T-cell (primary cell): ENCODE measurements at places on chromosomes 12 and 14.

DNA sequence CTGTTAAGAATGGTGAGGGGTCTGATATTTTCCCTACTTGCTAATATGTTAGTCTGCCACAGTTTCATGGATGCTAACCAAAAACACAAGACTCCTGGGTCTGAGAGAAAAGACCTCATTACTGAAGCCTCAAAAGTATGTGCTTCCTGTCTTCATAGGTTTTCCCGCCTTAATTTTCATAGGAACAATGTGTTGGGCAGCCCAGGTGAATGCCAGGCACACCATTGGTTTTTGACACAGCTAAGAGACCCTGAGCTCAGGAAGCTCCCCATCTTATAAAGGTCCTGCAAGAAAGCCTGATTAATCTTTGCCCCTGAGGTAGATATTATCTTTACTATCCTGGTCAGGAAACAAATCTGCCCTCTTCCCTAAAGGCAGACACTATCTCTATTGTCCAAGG, 464.1 kb downstream of the MDGA2 start:
- no peak for DNase-seq

GRCh38 chr12:124406043-124406442, 111.2 kb downstream of the RFLNA start:
- no peak for DNase-seq

DNA sequence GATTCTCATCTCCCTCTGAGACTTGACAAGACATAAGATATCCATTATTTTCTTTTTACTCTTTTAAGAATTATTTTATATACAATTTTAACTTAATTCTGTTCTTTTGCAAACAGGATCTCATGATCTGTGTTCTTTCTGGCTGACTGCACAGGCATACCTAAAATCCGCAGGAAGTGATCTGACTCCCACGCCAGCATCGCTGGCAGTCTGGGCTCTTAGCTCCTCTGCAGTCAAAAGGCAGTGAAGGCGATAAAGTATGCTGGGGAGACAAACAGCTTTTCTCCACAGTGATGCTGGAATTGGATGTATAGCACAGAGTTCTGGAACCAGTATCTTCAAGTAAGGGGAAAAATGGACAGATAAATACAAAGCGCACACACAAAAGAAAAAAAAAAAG, 52.4 kb downstream of the DICER1 start:
- no peak for DNase-seq

DNA sequence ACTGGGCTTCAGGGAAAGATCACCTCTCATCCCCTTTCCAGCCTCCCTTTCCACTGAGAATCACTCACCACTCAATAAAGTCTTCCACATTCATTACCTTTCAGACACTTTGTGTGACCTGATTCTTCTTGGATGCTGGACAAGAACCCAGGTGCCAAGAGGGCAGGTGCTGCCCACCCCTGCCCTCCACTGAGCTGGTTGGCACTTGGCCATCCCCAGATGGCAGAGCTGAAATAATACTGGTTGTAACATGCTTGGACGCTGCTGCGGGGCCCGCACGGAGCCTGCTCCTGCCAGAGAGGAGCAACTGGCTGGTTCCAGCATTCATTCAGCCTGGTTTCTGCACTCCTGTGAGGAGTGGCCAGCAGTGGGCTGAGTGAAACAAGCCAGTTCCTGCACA, 386.7 kb upstream of the CCDC196 start:
- DNase-seq = no peak

GRCh38 chr12:117564881-117565280, 203.5 kb upstream of the NOS1 start:
- DNase-seq = no peak

- no peak for DNase-seq
These were observed 1.0 kb downstream of the BDKRB1 start for GRCh38 chr14:96257056-96257455.

DNA sequence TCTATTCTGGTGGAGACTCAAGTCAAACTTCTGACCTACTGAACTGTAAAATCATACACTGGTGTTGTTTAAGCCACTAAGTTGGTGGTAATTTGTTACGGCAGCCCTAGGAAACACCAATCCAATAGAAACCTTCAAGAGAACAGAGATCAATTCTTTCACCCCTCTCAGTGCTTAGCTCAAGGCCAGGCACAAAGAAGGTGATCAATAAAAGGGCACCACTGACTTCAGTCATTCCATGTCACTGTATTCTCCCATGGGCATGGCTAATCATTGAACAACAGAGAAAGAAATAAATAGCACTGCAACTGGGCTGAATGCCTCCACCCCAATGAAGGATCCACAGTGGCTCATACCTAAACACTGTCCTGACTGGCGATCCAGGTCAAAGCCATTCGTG, 7.3 kb downstream of the FBLN5 start:
- no peak for DNase-seq

GRCh38 chr12:23049180-23049579, 424.2 kb downstream of the ETNK1 start:
- no peak for DNase-seq

GRCh38 chr14:79831195-79831892, 380.0 kb downstream of the DIO2 start:
- no peak for DNase-seq

DNA sequence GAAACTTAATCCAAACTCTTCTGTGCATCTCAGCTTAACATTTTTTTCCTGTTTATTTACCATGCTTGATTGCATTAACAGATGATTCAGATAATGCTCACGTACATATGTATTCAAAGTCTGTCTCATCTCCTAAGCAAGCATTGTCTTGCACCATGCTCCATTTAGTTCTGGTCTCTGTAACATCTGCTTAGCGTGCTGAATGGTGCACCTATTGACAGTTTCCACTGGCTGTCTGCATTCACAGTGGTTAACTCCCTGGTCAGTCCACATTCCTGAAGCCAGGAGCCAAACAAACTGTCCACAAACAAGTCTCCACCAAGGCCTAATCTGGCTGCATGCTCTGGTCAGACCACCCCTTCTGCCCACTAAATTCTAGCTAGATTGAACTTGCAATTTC, 83.9 kb downstream of the KNTC1 start:
- DNase-seq = no peak

DNA sequence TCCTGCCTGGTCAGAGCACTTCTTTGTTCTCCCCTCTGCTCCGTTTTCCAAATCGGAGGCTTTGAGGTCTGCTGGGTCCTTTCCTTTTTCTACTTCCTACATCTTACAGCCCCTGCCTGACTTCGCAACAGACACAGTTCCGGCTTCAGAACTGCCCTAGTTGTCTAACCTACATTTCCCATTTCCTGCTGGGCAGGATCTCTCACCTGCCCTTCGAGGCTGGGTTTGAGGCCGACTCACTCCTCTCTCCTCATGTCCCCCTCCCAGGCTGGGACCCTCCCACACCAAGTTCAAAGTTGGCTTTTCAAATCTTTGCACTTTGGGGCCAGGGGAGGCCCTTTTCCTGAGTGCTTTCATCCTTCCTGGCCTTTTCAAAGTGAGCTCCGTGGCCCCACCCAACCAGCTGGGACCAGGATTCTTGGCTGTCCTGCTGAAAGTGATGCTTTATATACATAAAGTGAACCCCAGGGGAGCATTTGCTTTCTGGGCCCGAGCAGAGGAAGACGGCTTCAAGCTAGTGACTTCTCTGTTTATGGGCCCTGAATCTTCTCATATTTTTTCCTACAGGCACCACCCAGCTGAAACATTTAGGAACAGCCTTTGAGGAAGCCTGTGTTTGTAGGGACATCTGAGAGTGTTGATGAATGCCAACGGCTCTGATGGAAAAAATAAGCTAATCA, 281.0 kb upstream of the CRY1 start:
- peak; percentile 11 for DNase-seq

GRCh38 chr12:2504577-2504976, 290.2 kb upstream of the FKBP4 start:
- DNase-seq = no peak

DNA sequence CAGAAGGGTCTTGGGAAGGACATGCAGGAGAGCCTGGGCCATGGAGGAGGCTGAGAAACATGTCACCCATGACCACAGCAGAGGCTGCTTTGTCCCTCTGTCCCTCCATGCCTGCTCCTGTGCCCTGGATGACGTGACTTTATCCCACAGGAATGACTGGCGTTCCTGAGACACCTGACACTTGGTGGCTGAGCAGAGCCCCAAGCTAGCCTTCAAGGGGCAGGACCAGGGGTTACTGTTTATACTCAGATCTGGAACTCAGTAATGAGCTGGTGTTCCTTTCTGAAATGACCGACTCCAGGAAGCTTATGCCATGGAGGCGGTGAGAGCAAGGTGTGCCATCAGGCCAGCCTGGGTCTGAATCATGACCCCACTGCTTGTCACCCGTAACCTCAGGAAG, 44.2 kb downstream of the ZFP36L1 start:
- DNase-seq = no peak

GRCh38 chr12:113131556-113131955, 4.0 kb downstream of the RASAL1 start:
- no peak for DNase-seq

DNA sequence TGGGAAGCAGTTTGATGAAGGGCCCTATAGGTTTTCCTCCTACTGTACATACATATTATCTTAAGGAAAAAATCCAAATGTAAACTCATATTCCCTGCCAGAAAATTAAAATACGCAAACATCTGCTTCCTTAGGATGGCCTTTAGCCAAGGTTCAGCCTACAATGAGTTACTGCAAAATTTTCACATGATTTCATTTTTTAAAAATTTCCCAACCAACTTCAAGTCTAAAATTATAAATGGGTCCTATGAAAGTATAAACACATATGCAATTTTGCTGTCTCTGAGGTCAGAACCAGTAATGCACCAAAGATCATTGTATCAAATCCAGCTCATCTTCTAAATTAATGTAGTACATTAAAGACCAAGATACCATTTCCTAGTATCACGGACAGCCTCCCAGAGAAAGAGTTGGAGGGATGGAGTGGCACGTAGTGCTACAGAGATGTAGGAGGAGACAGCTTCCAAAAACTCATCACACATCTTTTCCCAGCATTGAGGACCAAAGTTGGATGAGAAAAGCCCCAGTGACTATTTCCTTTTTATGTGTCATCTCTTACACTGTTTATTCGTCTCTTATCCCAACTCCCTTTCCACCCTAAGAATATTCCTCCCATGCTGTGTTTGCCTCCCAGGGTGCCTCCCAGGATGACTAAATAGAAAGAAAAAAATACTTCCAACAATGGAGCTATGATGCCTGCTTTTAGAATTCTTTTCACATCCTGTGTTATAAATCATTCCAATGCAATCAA, 92.3 kb upstream of the SLCO1C1 start:
- no peak for DNase-seq

DNA sequence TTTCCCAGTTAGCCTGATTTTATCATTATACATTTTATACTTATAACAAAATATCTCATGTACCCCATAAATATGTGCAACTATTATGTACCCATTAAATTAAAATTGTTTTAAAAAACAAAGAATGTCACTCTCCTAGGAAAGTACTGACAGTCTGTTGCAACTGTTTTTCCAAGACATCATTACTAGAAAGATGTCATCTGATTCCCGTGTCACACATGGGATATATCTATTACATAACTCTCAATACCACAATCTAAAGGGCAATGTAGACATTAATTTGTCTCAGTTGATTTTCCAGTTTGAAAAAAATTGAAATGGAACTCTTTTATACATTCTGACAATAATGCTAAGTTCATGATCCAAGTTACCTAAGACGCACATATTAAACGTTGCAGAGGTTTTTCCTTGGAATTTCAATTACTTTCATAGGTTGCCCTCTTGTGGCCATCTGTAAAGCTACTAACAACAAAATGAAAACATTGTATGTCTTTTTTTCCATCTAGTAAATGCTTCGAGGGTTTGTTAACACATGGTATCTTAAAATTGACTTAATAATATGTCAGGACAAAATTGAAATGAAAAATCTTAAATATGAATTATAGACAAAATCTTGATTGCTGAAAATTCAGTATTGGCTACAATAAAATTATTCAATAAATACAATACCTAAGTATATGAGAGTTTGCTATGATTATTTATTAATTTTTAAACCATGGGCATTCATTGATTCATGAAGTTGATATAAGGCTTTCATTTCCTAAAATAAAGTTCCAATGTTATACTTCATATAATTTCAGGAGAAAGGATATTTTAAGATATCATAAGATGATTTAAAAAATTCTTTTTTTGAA, 131.6 kb downstream of the PPFIA2 start:
- no peak for DNase-seq

- DNase-seq = no peak
These were observed 21.7 kb downstream of the CPM start for GRCh38 chr12:68911197-68911718.

DNA sequence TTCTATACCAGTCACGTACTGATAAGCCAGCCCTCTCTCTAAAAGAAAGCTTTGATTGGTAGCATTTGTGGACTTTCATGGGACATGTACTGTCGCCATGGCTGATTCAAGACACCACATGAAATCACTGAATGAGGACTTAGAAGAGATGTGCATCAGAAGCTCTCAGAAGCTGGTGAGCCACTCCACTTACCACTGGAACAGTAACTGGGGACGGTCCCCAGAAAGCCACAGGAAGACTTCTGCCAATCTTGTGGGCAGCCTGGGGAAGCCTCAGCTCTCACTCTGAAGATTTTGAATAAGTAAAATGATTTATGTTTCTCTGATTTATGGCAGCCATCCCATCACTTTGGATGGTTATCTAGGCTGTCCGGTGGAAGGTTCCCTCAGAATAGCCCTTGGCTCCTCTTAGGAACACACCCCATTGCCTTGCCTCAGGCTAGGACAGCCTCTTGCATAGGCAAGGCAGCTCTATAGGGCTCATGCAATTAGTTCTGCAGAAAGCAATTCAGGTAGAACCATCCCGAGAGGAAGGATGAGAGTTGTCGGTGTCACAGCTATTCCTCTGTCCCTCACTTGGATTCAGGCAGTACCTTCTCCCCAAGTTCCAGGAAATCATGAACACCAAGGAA, 9.8 kb downstream of the DHRS1 start:
- DNase-seq = no peak
